ENCODE measurements at places on chromosomes 11 and 22. TPM values are rescaled to one million over a fixed set of nuclear protein-coding genes. Genes with fewer than 3 reads are reported as not detected.

The NNMT gene
- 60.2 TPM for total RNA-seq

DNA sequence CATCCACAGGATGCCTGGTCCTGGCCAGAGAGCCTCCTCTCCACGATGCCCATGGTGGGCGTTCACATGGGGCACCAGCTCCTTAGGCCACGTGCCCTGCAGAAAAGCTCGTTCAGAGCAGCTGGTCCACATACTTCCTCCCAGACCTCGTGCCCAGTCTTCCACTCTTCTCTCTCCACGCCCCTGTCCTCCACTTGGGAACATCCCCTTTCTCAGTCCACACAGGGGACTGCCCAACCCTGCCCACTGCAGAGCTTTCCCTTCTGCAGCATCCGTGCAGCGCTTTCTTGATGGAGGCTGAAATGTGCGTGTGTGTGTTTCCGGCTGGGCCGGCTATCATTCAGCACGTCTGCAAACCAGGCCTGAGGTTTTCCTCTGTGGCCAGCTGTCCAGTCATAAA is 11.3 kb downstream of the TPCN2 start:
- no peak for DNase-seq

- no peak for DNase-seq
Observed at GRCh38 chr22:41504397-41504796, 35.5 kb downstream of the ACO2 start.

DNA sequence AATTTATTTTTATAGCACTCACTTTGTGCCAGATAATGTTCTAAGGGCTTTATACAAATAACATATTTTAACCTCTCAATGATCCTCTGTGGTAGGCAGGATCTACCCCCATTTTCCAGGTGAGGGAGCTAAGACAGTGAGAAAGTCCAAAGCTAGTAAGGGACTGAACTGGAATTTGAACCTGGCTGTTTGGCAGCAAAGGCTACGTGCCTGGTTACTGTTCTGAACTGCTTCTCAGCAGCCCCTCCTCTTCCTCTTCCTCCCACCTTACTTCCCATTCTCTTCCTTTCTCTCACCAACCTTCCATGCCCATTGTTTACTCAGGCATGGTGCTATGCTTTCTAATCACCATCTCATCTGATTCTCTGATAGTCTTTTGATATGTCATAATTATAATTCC is 82.0 kb downstream of the INSC start:
- DNase-seq, result no peak

GRCh38 chr11:12762696-12763324 is 88.6 kb downstream of the TEAD1 start:
- DNase-seq, result no peak

DNA sequence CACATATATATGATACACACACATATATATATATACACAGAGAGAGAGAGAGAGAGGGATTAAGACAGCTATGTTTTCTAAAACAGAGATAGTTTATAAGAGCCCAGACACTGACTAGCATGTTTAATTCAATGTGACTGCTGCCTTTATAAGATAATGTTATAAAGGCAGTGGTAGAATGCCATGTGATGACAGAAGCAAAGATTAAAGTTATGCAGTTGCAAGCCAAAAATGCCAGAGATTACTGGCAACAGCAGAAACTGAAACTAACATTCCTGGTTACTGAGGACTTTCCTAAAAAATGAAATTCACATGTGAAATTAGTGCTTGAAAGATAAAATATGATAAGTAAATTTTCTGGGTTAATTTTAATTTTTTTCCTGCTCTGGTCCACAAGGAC is 1888.9 kb downstream of the LRRC4C start:
- no peak for DNase-seq

GRCh38 chr22:26690654-26691376 is 33.4 kb downstream of the MIAT start:
- no peak for DNase-seq

GRCh38 chr11:15346907-15347306 is 232.2 kb downstream of the INSC start:
- no peak for DNase-seq

GRCh38 chr11:73645972-73646631 is at the start of gene PLEKHB1:
TSS of gene PLEKHB1 (plus strand) at chr11:73646581. CDS start at chr11:73646609, 28 bp downstream.
- DNase-seq, result no peak

DNA sequence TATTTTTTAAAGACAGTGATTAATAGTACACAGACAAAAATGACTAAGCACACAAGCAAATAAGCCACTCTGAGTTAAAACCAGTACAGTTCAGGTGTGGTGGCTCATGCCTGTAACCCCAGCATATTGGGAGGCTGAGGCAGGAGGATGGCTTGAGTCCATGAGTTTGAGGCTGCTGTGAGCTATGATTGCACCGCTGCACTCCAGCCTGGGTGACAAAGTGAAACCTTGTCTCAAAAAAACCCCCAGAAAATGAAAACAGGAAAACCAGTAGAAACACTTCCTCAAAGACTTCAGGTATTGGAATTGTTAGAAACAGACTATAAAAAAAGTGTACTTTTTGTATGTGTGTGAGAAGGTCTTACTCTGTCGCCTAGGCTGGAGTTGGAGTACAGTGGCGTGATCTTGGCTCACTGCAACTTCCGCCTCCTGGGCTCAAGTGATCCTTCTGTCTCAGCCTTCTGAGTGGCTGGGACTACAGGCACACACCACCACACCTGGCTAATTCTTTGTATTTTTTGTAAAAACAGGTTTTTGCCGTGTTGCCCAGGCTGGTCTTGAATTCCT is 33.0 kb downstream of the PPP6R2 start:
- no peak for DNase-seq

GRCh38 chr11:1513326-1514296 is 27.0 kb upstream of the MOB2 start:
- DNase-seq, result no peak

Data from HT-29 (cell line).